ENCODE measurements at places on chromosomes 3 and 15.

DNA sequence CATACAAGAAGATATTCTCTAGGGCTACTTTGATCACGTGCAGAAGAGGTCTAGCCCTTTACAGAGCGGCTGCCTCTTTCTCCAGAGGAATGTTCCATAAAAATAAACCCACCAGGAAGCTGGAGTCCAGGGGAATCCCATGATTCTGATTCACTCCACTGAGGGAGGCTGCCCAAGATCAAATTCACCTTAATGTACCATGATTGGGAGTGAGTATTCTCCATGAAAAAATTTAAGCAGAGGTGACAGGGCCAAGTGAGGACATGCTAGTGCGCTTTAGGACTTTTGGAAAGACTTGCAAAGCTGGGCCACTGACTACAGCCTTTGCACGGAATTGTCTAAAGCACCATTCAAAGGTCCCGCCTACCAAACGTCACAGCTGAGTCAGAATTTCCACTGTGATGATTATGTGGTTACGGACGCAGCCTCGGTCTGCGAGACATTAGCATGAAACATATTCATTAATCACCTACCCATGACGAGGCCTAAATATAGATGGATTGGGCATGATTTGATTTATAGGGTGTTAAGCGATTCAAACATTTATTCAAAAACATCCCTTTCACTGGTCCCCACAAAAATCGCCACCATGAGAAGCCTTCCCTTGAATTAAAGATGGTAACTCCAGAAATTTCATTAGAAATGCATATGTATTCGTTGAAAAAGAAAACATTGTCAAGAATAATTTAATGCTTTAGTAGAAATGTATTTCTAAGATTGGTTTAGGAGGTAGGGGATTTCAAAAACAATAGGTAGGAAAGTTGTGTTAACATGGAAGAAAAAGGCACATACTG lies 152.6 kb downstream of the GREM1 start:
- DNase-seq = no peak

DNA sequence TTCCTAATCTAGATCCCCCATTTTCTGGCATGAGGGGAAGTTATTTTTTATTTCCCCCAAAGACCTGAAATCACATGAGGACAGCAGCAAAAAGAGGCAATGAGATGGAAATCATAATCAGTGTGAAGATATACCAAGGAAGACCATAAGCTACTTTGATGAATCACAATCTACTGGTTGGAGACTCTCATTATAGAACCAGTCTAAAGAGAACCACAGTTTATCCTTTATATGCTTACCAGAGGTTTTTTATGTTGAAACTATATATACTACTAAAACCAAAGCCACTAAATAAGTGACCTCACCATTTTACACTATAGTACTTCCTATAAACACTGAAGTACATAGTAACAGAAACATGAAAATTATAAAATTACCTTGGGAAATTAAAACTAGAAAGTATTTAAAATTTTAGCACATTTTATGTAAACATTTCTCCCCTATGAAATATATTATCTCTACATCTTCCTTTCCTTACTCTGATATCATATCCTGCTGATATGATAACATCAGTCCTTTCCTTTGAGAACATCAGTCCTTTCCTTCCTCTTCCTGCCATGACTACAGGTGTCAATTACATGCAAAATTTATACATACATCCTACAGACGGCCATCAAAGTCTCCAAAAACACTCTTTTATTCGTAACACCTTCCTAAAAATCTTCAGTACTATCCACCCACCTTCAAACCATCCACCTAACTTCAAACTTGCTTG lies 71.8 kb downstream of the PHC3 start:
- DNase-seq = no peak

DNA sequence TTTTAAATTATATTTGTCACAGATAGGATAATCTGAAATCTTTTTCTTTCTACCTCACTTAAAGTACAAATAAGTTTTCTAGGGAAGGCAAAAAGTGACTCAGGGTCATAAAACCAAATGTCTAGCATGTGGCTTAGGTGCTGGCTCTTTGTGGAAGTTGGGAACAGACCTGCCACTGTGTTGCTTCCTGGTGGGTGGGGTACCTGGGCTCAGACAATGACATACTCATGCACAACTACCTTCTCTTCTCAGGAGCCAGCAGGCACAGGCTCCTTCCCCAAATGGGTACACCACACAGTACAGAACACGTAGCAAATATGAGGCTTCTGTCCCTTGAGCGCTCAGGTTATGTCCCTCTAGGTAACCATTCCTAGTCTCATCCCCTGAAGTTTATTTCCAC lies 40.1 kb upstream of the MUC13 start:
- DNase-seq = no peak

DNA sequence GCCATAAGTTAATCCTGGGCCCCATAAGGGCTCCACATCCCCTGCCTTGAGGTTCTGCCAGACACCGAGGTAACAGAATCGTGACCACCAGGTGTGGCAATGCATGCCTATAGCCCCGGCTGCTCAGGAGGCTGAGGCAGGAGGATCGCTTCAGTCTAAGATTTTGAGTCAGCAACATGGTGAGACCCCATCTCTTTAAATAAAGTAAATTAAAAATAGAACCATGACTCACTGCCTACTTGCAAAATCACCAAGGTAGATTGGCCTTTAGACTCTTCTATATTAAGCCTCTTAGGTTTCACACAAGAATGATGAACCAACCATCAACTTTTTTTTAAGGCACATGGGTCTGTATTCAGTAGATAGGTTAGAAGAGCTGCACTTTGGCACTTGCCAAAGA lies 9.7 kb downstream of the WDR5B start:
- no peak for DNase-seq

DNA sequence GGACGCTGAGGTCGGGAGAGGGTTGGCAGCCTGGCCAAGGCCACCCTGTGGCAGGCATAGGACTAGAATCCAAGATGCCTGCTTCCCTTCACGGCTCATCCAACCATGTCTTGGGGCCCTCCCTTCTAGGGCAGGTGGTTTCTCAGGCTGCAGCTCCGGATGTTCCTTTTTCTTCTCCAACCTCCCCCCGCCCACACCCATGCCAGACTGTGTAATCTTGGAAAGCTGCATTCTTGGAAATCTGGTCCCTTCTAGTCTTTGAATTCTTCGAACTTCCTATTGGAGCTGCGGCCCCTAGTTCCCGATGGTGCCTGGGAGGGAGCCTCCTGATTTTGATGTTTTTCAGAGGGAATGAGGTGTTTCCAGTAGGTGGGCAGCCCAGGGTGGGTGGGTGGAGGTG lies 109.8 kb downstream of the FBLN2 start:
- DNase-seq = no peak

DNA sequence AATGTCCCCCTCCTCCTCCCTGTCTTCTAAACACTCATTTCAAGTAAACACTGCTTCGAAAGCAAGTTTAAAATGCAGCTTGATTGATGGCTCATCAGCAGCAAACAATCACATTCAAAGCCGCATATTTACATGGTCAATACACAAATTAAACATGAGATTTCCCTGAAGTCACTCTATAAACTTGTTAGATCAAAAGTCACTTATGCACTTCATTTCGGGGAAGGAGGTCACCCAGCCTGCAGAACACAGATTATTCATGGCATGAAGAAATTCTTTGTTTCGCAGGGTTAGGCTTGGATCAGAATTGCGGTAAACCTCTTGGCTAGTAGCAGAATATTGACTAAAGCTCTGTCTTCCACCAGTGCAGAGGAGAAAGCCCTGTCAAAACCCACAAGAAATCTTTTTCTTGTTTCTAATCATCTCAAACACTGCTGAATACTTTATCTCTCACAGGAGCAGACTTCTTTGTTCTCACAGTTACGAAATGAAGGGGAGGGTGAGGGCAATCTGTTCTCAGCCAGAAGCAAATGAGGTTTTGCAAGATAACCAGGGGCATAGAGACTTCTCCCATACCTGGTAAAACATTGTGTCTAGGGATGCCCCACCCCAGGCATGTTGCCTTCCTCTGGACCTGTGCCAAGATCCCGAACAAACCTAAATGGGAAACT lies 133.3 kb upstream of the CHL1 start:
- DNase-seq = no peak

DNA sequence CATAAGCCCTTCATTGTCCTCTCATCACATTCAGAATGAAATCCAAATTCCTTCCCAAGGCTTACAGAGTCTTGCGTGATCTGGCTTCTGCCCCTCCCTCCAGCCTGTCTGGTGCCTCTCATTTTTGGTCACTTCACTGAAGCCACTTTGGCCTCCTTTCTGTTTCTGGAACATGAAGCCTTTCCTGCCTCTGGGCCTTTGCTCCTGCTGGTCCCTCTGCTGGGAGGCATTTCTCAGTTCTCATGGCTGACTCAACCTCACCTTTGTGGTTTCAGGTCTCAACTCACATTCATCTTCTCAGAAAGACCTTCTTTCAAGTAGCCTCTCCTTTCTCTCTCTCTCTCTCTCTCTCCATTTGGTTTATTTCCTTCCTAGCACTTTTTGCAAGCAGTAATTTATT lies 43.9 kb upstream of the BHLHE40 start:
- DNase-seq = no peak

DNA sequence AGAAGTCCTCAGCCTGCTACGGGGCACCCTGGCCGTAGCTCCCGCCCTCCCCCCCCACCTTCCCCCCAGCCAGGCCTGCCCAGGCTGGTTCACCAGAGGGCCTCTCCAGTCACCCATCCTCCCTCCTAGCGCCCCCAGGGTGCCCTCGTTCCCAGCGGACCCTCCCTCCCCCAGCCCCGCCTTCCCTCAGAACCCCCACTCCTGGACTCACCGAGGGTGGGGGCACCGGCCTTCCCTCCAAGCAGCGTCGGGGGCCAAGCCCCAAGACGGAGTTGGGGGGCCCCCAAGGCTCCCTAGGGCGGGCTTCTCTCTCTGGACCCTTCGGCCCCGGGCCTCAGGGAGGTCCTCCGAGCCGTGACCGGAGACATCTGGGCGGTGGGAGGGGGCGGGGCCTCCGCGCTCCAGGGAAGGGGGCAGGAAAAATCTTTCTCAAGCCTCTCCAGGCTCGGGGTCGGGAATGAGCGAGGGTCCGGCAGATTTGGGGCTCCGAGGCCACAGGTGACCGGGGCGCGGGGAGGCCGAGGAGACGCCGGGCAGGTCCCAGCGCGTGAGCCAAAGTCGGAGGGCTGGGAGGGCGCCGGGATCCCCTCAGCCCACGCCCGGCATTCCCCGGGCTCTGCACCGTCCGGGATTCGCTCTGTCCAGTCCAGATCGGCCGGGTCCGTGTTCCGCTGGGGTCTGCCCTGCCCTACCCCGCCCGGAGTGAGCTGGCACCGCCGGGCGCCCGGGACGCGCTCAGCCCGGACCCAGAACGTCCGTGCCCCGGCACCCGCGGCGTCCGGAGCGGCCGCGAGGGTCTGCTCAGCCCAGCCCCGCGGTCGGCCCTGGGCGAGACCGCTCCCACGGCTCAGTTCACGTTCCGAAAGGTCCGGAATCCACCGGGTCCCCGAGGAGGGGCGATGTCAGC lies 999 bp downstream of the INSYN1 start:
- no peak for DNase-seq

DNA sequence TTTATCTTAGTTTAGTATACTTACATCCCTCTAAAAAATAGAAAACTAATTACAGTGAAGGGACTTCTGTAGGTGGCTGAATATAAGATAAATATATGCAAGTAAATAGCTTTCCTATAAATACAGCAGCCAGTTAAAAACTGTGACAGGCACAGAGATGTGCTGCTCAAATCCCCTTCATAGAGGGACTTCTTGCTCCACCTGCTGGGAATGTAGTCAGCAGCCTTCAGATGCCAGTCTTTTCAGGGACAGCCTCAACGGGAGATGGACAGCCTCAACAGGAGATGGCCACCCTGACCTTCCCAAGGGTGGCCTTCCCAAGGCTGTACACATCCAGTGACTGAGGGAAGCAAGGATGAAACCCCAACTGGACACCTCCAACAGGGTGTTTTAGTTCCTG lies 15.7 kb upstream of the PRR23E start:
- DNase-seq = no peak

DNA sequence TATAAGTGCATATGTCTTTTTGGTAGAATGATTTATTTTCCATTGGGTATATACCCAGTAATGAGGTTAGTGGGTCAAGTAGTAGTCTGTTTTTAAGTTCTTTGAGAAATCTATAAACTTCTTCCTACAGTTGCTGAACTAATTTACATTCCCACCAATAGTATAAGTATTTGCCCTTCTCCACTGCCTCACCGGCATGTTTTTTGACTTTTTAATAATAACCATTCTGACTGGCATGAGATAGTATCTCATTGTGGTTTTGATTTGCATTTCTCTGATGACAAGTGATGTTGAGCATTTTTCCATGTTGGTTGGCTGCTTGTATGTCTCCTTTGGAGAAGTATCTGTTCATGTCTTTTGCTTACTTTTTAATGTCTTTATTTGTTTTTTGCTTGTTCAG lies 94.1 kb upstream of the TP63 start:
- no peak for DNase-seq

DNA sequence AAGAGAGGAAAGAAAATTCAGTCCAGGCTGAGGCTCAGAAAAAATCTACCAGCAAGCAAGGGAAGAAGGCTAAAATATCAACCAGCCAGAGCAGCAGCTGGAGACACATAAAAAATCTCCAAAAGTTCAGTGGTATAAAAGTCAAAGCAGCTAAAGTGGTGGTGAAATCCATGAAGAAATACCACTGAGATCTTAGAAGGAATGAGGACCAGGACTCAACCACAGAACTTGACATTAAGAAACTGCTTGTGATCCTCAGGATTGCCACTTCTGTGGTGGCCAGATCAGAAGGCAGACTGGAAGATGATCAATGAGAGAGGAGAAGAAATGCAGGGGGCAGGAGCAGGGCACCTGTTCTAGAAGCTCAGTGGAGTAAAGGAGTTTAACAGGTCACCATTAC lies 22.5 kb downstream of the CNTN3 start:
- no peak for DNase-seq

DNA sequence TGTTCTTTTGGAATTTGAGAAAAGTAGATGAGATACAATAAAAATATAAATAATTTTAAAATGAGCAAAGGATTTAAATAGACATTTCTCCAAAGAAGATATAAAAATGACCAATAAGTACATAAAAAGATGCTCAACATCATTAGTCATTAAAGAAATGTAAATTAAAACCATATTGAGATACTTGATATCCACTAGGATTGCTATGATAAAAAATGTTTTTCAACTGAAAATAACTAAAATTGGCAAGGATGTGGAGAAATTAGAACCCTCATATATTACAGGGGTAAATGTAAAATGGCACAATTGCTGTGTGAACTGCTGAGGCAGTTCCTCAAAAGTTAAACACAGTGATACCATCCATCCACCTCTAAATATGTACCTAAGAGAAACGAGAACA lies 38.8 kb downstream of the LRRFIP2 start:
- no peak for DNase-seq

GRCh38 chr3:168730073-168730472 lies 634.3 kb upstream of the GOLIM4 start:
- no peak for DNase-seq

GRCh38 chr15:71920573-71920972 lies 110.2 kb downstream of the NR2E3 start:
- no peak for DNase-seq

DNA sequence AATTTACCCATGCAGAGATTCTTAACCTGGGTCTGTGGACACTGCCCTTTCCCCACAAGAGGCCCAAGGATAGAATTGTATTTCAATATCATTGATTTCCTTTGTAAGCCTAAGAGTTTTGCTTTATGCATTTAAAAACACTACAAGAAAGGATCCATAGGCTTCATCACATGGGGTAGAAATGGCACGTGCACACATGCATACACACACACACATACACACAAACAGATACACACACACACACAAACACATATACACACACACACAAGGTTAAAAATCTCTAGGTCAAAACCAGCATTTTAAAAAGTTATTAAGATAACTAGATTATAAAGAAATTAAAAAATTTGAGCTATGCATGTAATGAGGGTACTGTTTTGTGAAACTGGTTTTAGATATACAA lies 35.5 kb upstream of the CD47 start:
- no peak for DNase-seq

GRCh38 chr3:124972457-124972856 lies 37.9 kb upstream of the MUC13 start:
- DNase-seq = no peak
